ENCODE measurements at places on chromosomes 4 and X. TPM values are rescaled to one million over a fixed set of nuclear protein-coding genes. Genes with fewer than 3 reads are reported as not detected.

- no peaks in the 10 kb centered on the region for H3K4me1 ChIP-seq
- no peaks in the 10 kb centered on the region for H3K36me3 ChIP-seq
- no peaks in the 10 kb centered on the region for H3K27me3 ChIP-seq
- H3K27ac ChIP-seq = no peak overlapping the region
- DNase-seq = no peak
Observed at GRCh38 chrX:83022020-83022419, 486.1 kb upstream of the POU3F4 start.

GRCh38 chr4:126081336-126081735 is 766.6 kb downstream of the FAT4 start:
- H3K27me3 ChIP-seq = no peaks in the 10 kb centered on the region
- no peak overlapping the region for H3K27ac ChIP-seq
- H3K4me3 ChIP-seq = no peak overlapping the region
- no peak for DNase-seq
- no peaks in the 10 kb centered on the region for H3K36me3 ChIP-seq

DNA sequence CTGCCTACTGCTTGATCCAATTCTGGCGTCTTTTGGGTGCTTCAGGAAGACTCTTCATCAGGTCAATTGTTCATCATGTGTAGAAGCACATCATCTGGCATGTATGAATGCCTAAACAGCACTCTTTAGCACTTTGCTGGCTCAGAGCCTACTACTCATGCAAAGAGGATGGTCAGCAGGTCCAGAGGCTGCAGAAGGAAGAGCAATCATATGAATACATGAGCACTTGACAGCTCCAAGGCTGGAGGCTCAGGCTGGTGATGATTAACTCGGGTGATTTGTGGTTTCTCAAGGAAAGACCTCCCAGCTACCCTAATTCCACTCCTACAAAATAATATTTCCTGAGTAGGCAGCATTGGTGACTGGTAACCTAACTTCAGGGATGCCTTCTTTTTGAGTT is 103.8 kb upstream of the CXCL13 start:
- H3K27me3 ChIP-seq = no peaks in the 10 kb centered on the region
- H3K4me3 ChIP-seq = no peak overlapping the region
- H3K4me1 ChIP-seq = no peaks in the 10 kb centered on the region
- H3K36me3 ChIP-seq = no peaks in the 10 kb centered on the region
- no peak for DNase-seq

GRCh38 chr4:79682801-79683530 is 274.9 kb upstream of the GK2 start:
- no peaks in the 10 kb centered on the region for H3K27me3 ChIP-seq
- H3K36me3 ChIP-seq = no peaks in the 10 kb centered on the region
- no peak overlapping the region for H3K4me3 ChIP-seq
- DNase-seq = no peak

GRCh38 chr4:55352726-55353125 is 6.7 kb downstream of the SRD5A3 start:
- H3K36me3 ChIP-seq = no peaks in the 10 kb centered on the region
- peaks cover 16% of the 10 kb centered on the region for H3K4me1 ChIP-seq
- no peak overlapping the region for H3K4me3 ChIP-seq
- no peaks in the 10 kb centered on the region for H3K27me3 ChIP-seq

GRCh38 chr4:11624370-11624769 is 195.7 kb upstream of the HS3ST1 start:
- no peak overlapping the region for H3K4me3 ChIP-seq
- no peaks in the 10 kb centered on the region for H3K36me3 ChIP-seq
- H3K27ac ChIP-seq = no peak overlapping the region
- no peaks in the 10 kb centered on the region for H3K27me3 ChIP-seq
- no peak for DNase-seq

- peaks cover 15% of the 10 kb centered on the region for H3K4me1 ChIP-seq
- no peak overlapping the region for H3K27ac ChIP-seq
- H3K27me3 ChIP-seq = no peaks in the 10 kb centered on the region
- H3K4me3 ChIP-seq = no peak overlapping the region
- no peak for DNase-seq
- no peaks in the 10 kb centered on the region for H3K36me3 ChIP-seq
Observed at GRCh38 chr4:77006753-77007353, 57.3 kb downstream of the SEPTIN11 start.

DNA sequence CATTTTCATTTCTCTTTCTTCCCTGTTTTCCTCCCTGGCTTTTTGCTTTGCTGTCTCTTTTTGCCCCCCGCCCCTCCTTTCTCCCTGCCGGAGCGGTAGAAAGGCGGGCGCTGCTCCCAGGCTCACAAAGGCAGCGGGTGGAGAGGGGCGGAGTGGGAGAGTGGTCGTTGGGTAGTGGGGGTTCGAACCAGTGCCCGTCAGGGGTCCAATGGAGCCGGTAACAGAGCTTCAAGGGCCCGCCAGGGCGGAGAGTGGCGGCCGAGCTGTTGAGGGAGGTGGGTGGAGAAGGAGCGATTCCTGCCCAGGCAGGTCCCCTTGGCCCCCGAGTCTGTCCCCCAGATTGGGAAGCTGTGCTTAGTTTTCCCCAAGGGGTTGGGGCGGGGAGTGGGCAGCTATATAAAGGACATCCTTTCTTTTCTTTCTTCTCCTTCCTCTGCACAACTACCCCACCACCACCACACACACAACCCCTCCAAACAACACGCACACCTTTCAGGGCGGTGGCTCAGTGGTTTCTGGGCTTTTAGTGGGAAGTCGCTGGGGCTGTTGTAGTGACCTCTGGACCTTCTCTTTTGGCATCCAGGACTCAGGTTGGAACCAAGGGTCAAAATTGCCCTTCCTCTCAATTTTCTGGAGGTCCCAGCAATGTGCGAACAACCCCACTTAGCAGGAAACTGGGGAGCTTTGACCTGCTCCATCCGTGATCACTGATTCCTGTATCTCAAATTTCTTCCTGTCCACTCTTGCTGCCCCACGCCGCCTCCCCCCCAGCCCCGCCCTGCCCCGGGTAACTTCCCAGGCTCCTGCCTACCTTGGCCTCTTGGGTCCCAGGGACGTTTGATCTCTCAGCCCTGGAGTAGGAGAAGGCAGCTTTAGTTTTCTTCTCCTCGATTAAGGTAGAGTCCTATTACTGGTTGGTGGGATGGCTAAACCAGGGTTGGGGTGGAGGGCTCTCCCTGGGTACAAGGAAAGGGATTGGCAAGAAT is 1.9 kb downstream of the EFNB1 start:
- H3K36me3 ChIP-seq = no peaks in the 10 kb centered on the region
- no peak overlapping the region for H3K27ac ChIP-seq
- no peak overlapping the region for H3K4me3 ChIP-seq
- peaks cover 7% of the 10 kb centered on the region for H3K4me1 ChIP-seq

- DNase-seq = no peak
- H3K27ac ChIP-seq = no peak overlapping the region
- H3K27me3 ChIP-seq = no peaks in the 10 kb centered on the region
- no peak overlapping the region for H3K4me3 ChIP-seq
- no peaks in the 10 kb centered on the region for H3K4me1 ChIP-seq
Observed at GRCh38 chrX:96979766-96980165, 96.1 kb downstream of the RPA4 start.

The HMGN5 gene
- total RNA-seq = 35.3 TPM

The BEND4 gene
- not detected for total RNA-seq

The CITED1 gene
- not detected for total RNA-seq

All from body of pancreas (tissue), 4 donors.